ENCODE measurements at places on chromosomes 12 and 14. TPM values are rescaled to one million over a fixed set of nuclear protein-coding genes. Genes with fewer than 3 reads are reported as not detected.
A peak's percentile ranks its signal among the peaks of the same experiment; 100 is the strongest.

DNA sequence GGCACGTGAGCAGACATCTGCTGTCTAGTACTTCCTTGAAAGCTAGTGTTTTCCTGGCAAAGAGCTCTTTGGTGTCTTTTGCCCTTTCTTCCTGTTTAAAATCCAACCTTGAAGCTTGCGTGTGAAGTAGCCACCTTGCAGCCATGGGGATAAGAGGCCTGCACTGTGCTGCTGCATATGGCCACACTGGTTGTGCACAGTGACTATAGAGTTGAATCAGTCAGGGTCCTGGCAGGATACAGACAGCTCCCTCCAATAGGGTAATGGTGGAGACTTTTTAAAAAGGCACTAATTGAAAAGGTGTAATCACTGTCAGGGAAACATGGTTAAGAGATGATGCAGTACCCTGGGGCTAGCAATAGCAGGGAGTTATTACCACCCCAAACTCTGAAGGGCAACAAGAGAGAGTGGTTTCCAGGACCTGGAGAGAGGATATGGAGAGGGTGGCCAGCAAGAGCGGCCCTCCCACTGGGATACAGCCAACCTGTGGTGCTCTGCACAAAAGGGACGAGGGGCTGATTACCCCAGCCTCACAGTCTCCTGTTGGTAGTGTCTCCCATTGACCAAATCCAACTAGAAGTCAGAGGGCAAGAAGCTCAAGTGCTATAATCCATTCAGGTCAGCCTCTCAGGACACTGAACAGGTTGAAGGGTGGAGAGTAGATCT is 4.8 kb upstream of the GLT8D2 start:
- no peak for DNase-seq

- DNase-seq, result peak; percentile 10
Observed at GRCh38 chr12:12384571-12385340, 27.9 kb downstream of the BORCS5 start.

DNA sequence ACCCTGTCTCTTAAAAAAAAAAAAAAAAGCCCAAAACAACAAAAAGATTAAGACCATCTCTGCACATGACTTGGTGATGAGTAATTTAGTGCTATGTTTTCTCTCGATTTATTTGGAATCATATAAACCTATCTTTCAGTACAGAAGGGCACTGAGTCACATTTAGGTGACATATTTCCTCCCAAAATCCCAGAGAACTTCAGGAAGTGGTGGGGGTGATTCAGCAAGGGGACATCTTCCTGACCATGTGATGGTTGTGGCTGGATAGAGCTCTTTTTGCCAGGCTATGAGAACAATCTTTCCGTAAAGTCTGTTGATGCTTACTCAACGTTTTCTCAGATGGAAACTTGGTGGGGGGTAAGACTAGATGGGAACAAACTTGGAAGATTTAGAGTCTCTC is 50.0 kb downstream of the PPFIBP1 start:
- peak; percentile 99 for DNase-seq

SMOC1 gene
- total RNA-seq, result 0.06 TPM

NR1H4 gene
- not detected for total RNA-seq

Measured in LHCN-M2 (cell line).